CD4-positive, alpha-beta T cell treated with Interferon gamma for 1 hour (primary cell): ENCODE measurements at places on chromosomes 4 and X.

- no peak for DNase-seq
These were observed 210.8 kb downstream of the SLC4A4 start for GRCh38 chr4:71549516-71550160.

- DNase-seq: no peak
These were observed 28.5 kb downstream of the EGFL6 start for GRCh38 chrX:13597874-13598273.

DNA sequence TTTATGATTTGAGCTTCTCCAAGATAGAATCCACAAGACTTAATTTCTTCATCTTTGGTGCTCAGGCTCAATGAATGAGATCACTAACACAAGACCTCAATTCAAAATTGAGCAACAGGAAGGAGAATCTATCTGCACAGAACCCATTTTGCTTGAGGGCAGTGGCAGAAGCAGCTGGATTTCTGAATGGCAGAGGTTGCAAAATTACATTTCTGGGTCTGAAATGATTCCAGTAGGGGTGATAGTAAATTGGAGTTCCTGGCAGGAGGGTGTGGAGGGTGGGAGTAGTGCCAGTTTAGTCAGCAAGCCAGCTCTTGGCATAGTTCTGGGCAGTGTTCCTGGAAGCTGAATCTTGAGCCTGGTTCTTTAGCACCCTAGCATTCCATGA lies 281.1 kb downstream of the SLC7A11 start:
- DNase-seq: no peak

DNA sequence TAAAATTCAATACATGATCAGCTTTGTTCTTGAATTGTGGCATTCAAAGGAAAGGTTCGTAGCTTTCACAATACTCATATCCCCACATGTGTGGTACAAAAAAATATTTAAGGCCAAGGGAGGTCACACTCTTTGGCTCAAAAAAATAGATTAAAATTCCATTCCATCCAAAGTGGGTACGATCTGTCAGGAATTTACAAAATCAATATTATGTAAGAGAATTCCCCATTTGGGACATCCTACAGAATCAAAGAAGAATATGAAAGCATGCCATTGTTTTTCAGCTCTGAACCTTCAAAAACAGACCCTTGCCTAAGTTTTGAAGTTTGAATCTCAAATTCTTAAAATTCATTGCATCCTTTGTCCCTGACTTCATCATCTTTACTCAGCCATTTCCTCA lies 85.8 kb downstream of the MID1 start:
- DNase-seq: no peak
